ENCODE measurements at places on chromosomes 11 and 22. TPM values are rescaled to one million over a fixed set of nuclear protein-coding genes. Genes with fewer than 3 reads are reported as not detected.

SHANK3 gene
- 3.5 TPM for total RNA-seq

ART1 gene
- total RNA-seq, result not detected

ADSL gene
- 67.5 TPM for total RNA-seq

OR10D3 gene
- total RNA-seq, result not detected

ALKBH8 gene
- total RNA-seq, result 11.5 TPM

LRRC10B gene
- under 0.01 TPM for total RNA-seq

All from mammary epithelial cell (primary cell).